ENCODE measurements at places on chromosomes 16 and 17. TPM values are rescaled to one million over a fixed set of nuclear protein-coding genes. Genes with fewer than 3 reads are reported as not detected.

- H3K27ac ChIP-seq = no peak overlapping the region
- H3K27me3 ChIP-seq = peaks cover 7% of the 10 kb centered on the region
- no peaks in the 10 kb centered on the region for H3K4me1 ChIP-seq
- peaks cover 23% of the 10 kb centered on the region for H3K36me3 ChIP-seq
Observed at GRCh38 chr16:285146-286055, 2.4 kb downstream of the PDIA2 start.

GRCh38 chr17:79778504-79779083 lies 646 bp downstream of the CBX2 start:
- H3K4me1 ChIP-seq = peaks cover 40% of the 10 kb centered on the region
- no peaks in the 10 kb centered on the region for H3K36me3 ChIP-seq
- no peak overlapping the region for H3K27ac ChIP-seq
- DNase-seq = peak; percentile 49
- no peaks in the 10 kb centered on the region for H3K27me3 ChIP-seq

DNA sequence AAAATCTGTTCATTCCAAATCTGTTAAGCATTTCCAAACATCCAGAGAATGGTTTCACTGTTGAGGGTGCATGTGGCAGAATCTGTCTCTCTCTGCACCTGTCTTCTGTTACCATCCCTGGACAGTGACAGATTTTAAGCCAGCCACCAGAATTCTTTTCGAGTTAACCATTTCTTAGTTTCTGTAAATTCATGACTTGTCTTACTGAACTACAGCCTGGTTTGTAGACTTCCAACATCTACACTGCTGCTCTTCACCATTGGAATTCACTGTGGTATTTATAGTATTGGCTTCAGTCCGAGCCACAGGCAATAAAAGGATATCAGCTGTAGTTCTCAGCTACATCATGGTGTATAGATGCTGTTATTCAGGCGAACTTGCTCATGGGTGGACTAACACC lies 47.6 kb downstream of the GOSR1 start:
- H3K4me3 ChIP-seq = no peak overlapping the region
- no peak for DNase-seq
- no peak overlapping the region for H3K27ac ChIP-seq
- no peaks in the 10 kb centered on the region for H3K27me3 ChIP-seq

DNA sequence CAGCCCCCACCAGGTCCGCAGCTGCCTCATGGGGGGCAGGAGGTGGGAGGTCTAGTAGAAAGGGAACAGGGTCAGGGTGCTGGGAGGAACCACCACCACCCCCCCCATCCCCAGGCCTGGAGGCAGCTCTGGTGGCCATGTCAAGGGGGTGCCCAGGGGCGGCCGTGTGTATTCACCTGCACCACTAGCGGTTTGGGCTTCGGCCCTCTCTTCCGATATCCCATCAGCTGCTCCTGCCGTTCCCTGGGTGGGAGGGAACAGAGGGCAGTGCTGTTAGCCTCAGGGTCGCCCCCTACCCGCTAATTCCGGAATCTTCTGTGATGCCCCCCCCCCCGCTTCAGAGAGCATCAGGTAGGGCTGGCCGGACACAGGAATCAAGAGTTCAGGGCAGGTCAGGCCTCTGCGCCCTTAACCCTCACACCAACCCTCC lies 3.8 kb downstream of the CBX4 start:
- DNase-seq = no peak
- no peaks in the 10 kb centered on the region for H3K27me3 ChIP-seq
- H3K4me3 ChIP-seq = no peak overlapping the region
- H3K4me1 ChIP-seq = peaks cover 64% of the 10 kb centered on the region
- no peaks in the 10 kb centered on the region for H3K36me3 ChIP-seq

DNA sequence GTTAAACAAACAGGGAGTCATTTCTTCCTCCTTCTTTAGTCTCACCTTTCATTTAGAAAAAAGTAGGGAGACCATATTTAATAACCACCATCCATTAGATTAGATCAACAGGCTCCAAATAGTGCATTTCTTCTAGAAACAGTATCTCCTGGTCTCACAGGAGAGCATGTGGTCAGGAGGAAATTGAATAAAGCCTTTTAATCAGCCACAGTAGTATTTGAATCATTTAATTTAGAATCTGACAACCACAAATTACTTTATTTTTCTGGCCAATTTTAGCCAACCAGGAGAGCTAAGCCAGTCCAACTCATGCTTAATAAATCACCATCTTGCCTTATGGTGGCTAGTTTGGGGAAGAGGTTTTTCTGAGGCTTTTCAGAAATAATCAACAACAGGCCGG lies 26.3 kb upstream of the ZFP90 start:
- H3K4me3 ChIP-seq = no peak overlapping the region
- peaks cover 5% of the 10 kb centered on the region for H3K4me1 ChIP-seq
- no peak for DNase-seq
- no peak overlapping the region for H3K27ac ChIP-seq

- peak; percentile 74 for DNase-seq
- H3K27ac ChIP-seq = no peak overlapping the region
- no peak overlapping the region for H3K4me3 ChIP-seq
Observed at GRCh38 chr16:89009343-89010209, 32.6 kb upstream of the CBFA2T3 start.

DNA sequence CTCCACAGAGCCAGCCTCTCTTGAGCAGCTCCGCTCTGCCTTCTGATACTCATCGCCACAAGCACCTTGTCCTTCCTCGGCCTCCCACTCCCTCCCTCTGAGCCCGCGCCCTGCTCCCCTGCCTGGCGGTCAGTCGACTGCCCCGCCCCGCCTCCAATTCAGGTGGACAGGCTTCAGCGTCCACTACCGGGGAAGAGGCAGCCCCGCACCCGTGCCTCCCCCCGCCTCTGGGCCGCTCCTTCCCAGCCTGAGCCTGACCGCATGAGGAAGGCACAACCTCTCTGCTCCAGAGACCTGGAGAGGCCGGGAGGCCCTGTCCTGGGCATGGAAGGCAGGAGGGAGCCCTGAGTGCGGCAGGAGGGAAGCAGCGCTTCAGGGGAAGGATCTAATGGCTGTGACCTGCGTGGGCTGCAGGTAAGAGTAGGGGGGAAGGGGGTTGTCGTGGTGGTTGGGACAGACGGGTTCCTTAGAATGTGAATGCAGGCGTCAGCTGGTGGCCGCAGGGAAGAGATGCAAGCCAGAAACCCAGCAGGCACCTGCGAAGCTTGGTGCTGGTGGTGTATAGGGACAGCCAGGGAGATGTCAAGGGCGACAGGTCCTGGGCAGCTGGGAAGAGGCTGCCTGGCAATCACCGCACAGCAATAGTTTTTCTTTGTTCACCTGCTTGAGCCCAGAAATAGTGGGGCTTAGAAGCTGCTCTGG lies 3.0 kb upstream of the SLC6A4 start:
- peaks cover 28% of the 10 kb centered on the region for H3K4me1 ChIP-seq
- DNase-seq = no peak
- H3K36me3 ChIP-seq = no peaks in the 10 kb centered on the region
- peaks cover 11% of the 10 kb centered on the region for H3K27me3 ChIP-seq
- no peak overlapping the region for H3K27ac ChIP-seq

- H3K4me3 ChIP-seq = no peak overlapping the region
- H3K36me3 ChIP-seq = peaks cover 11% of the 10 kb centered on the region
- H3K27me3 ChIP-seq = no peaks in the 10 kb centered on the region
- peaks cover 17% of the 10 kb centered on the region for H3K4me1 ChIP-seq
- DNase-seq = no peak
Observed at GRCh38 chr16:15059324-15059723, 3.5 kb upstream of the NTAN1 start.

DNA sequence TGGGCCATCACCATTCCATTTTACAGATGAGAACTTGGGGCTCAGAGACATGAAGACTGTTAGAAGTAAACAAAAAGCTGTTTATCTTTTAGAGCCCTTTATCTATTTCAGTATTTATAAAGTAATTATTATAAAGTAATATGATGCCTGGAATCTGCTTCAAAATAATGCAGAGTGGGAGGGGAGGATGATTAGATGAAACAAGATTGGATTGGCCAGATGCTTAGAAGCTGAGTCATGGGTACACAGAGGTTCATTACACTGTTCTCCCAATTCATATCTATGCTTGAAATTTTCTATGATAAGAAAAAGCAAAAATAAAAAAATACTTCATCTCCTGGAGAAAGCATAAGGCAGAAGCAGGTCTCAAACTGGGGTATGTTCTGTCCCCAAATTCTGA lies 29.4 kb downstream of the TOM1L2 start:
- H3K4me3 ChIP-seq = no peak overlapping the region
- H3K27me3 ChIP-seq = no peaks in the 10 kb centered on the region
- H3K27ac ChIP-seq = no peak overlapping the region
- peaks cover 3% of the 10 kb centered on the region for H3K4me1 ChIP-seq
- H3K36me3 ChIP-seq = no peaks in the 10 kb centered on the region
- DNase-seq = no peak

DNA sequence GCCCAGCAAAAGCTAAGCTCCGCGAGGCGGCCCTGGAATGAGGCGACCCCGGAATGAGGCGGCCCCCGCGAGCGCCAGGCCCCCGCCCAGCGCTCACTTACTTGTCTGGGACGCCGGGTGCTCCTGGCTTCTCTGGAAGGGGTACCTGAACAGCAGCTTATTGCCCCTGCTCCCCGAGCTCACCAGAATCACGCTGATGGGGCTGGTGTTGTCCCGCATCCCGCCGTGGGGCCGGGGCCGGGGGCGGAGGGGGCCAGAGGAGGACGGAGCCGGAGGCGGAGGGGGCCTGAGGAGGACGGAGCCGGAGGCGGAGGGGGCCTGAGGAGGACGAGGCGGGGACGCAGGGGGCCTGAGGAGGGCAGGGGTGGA lies 440 bp downstream of the NPRL3 start:
- peak overlapping the region; percentile 79 for H3K4me3 ChIP-seq
- no peaks in the 10 kb centered on the region for H3K36me3 ChIP-seq
- H3K27ac ChIP-seq = no peak overlapping the region
- DNase-seq = peak; percentile 51

DNA sequence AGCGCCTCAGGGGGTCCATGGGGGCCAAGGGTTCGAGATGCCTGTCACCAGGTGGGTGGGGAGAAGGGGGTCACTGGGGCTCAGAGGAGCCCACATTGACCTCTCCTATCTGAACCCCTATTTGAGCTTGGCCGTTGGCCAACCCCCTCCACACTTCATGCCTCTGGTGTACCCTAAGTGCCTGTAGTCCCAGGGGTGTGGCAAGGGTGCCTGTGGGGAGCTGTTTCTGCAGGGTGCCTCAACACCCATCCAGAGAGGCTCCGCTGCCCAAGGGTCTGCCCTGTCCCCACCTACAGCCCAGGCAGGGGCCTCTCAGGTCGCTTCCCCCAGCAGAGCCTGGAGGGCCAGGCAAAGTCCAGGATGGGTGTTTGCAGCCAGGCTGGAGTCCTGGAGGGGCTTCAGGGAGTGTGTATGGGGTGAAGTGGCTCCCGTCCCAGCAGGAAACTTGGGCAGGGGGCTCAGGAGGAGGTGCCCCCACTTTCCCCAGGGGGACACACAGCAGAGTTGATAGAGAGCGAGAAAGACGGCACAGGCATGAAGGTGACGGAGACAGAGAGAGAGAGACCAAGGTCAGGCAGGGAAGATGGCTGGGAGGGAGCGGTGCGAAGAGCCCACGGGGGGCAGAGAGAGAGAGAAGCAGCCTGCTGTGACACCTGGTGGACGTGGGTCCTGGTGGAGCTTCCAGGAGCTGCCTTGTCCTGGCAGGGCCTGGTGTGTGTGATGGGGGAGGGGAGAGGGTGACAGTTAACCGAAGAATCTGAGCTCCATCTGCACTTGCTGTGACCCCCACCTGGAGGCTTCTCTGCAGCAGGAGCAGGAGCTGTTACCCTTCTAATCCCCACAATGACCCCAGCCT lies at the start of gene SEPTIN12:
Gene SEPTIN12 (minus strand): TSS at position 719 of the 856 bp plus-strand sequence. CDS start 700 bp downstream, at position 19.
- no peak within 1 kb of the TSS for H3K4me3 ChIP-seq
- H3K4me1 ChIP-seq = no peaks in the 10 kb centered on the region
- H3K27me3 ChIP-seq = no peaks in the 10 kb centered on the region
- H3K27ac ChIP-seq = no peak within 1 kb of the TSS
- H3K36me3 ChIP-seq = no peaks in the 10 kb centered on the region

- H3K4me3 ChIP-seq = peak overlapping the region; percentile 22
- no peaks in the 10 kb centered on the region for H3K36me3 ChIP-seq
- H3K27me3 ChIP-seq = no peaks in the 10 kb centered on the region
- peak overlapping the region; percentile 61 for H3K27ac ChIP-seq
- H3K4me1 ChIP-seq = peaks cover 57% of the 10 kb centered on the region
Observed at GRCh38 chr17:17044846-17045561, 2.7 kb downstream of the MPRIP start.

DNA sequence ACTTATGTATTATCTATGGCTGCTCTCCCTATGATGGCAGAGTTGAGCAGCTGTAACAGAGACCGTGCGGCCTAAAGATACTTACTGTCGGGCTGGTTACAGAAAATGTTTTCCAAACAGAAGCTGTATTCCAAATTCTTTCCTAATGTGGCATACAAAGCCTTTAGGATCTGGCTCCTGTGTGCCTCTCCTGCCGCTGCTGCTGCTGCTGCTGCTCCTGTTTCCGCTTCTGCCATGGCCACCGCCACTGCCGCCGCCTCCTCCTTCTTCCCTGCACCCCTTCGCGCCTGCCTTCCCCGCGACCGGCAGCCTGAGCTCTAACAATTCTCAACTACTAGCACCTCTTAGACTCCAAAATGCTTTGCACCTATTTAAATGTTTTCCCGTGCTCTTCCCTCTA lies 263.9 kb upstream of the TBX2 start:
- H3K27ac ChIP-seq = no peak overlapping the region
- no peak overlapping the region for H3K4me3 ChIP-seq
- no peak for DNase-seq
- peaks cover 13% of the 10 kb centered on the region for H3K4me1 ChIP-seq

- no peak overlapping the region for H3K27ac ChIP-seq
- H3K4me1 ChIP-seq = no peaks in the 10 kb centered on the region
- H3K36me3 ChIP-seq = no peaks in the 10 kb centered on the region
- DNase-seq = no peak
Observed at GRCh38 chr16:85286066-85286831, 174.0 kb upstream of the CIBAR2 start.

DNA sequence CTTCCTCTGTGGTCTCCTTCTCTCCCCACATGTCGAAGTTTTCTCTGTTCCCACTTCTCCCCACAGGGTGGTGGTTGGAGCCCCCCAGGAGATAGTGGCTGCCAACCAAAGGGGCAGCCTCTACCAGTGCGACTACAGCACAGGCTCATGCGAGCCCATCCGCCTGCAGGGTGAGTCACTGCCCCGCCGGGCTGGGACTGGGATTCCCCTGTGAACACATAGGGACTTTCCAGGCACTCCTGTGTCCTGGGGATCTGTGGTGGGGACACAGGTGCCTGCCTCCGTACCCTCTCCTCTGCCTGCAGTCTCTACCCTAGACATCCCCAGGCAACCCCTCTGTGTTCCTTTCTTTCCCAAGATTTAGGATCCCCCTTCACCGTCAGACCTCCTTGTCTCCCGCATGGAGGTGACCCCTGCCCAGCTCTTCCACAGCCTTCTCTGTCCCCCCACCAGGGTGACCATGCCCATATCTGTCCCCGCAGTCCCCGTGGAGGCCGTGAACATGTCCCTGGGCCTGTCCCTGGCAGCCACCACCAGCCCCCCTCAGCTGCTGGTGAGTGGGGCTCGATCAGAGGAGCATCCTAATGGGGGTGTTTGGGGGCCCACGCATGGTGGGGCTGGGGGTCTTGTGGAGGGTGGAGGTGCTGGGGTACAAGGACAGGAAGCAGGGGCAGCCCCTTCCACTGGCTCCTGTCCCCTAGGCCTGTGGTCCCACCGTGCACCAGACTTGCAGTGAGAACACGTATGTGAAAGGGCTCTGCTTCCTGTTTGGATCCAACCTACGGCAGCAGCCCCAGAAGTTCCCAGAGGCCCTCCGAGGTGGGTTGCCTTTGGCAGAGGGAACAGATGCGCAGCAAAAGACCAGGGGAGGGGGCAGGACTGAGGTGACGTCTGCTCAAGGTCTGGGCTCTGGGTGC lies 5.8 kb downstream of the ITGAM start:
- H3K27ac ChIP-seq = no peak overlapping the region
- no peak overlapping the region for H3K4me3 ChIP-seq
- peak; percentile 79 for DNase-seq
- H3K4me1 ChIP-seq = peaks cover 56% of the 10 kb centered on the region
- peaks cover 6% of the 10 kb centered on the region for H3K27me3 ChIP-seq

The ENPP7 gene
- 0.40 TPM for polyA plus RNA-seq

The CMTM3 gene
- 10.9 TPM for polyA plus RNA-seq

The FXR2 gene
- 40.1 TPM for polyA plus RNA-seq

The CHST5 gene
- not detected for polyA plus RNA-seq

The KRTAP17-1 gene
- not detected for polyA plus RNA-seq

The KCNJ16 gene
- polyA plus RNA-seq = not detected

The TM4SF5 gene
- polyA plus RNA-seq = not detected
